ENCODE measurements at places on chromosomes 2 and 18.

- no peak for DNase-seq
These were observed 79.9 kb downstream of the CTAGE1 start for GRCh38 chr18:22337833-22338232.

DNA sequence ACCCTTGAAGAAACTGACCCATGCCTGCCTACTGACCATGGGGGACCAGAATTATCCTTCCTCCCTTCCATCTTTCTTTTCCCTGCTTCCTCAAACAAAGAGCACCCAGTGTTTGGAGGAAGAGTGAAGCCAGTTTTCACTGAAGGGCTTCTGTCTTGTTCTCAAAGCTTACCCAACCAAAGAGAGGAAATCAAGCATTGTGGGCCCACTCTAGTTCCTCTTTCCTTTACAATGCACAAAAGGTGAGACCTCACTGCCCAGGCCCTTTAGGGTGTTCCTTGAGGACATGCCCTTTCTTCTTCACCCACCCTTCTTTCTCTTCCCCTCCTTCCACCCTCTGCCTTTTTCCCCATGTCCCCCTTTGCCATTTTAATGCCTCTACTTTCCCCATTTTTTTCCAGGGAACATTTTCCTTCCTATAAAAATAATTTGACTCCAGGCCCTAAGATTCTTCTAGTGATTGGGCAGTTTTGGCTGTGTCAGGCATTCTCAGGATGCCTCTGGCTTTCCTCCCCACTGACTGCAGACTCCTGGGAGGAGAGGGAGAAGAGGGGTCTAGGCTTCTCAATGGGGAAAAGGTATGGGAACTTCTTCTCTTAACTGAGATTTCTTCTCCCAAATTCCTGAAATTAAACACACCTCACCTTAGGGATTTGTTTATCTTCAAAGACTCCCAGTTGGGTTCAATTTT lies 126.6 kb upstream of the RMDN2 start:
- DNase-seq, result no peak

- DNase-seq, result no peak
These were observed 44.5 kb downstream of the MAPRE2 start for GRCh38 chr18:35085450-35086380.

- DNase-seq, result no peak
These were observed 349.5 kb downstream of the TGIF1 start for GRCh38 chr18:3799515-3799914.

GRCh38 chr2:239299218-239299939 lies 101.4 kb downstream of the HDAC4 start:
- DNase-seq, result no peak

GRCh38 chr18:67266246-67267237 lies 250.0 kb downstream of the DSEL start:
- no peak for DNase-seq

- DNase-seq, result no peak
These were observed 29.2 kb downstream of the KCNG2 start for GRCh38 chr18:79826966-79827365.

GRCh38 chr2:167787562-167787961 lies 459.8 kb downstream of the STK39 start:
- DNase-seq, result no peak

- no peak for DNase-seq
These were observed 157.3 kb downstream of the DYSF start for GRCh38 chr2:71610671-71611070.

DNA sequence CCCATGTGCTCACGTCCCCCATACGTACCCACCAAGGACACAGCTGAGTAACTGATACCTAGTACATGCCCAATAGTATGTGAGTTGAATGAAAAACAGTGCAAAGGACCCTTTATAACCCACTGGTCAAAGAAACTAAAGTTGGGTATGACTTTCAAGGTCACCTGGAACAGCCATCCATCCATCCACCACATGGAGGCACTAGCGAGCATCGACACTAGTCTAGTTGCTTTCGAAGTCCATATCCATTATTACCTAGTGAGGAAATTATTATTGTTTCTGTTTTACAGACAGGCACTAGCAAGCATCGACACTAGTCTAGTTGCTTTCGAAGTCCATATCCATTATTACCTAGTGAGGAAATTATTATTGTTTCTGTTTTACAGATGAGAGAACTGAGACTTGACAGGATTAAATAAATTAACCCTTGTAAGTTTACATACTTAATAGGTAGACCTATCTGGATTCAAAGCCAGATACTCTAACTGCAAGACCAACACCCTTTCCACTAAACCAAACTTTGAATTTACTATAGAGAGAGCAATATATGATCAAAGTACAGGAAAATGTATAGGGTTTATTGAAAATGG lies 233.7 kb downstream of the METTL4 start:
- DNase-seq, result peak; percentile 13

DNA sequence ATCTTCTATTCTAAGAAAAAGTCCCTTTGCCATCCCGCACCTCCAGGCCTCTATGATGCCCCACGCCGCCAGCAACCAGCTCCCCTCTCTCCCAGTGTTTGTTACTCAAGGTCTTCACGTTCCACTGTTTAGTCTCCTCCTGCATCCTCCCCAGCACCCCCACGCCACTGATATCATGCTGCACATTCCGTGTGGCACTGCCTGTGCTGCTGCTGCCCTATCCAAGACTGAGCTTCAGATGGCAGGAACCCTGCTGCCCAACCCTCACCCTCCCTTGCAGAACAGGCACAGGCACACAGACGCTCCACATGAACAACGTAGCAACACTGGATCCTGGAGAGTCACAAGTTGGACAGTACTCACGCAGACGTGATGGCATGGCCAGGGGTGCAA lies 35.3 kb downstream of the MYO5B start:
- no peak for DNase-seq

- no peak for DNase-seq
These were observed 48.0 kb downstream of the TRABD2A start for GRCh38 chr2:84832772-84833461.

DNA sequence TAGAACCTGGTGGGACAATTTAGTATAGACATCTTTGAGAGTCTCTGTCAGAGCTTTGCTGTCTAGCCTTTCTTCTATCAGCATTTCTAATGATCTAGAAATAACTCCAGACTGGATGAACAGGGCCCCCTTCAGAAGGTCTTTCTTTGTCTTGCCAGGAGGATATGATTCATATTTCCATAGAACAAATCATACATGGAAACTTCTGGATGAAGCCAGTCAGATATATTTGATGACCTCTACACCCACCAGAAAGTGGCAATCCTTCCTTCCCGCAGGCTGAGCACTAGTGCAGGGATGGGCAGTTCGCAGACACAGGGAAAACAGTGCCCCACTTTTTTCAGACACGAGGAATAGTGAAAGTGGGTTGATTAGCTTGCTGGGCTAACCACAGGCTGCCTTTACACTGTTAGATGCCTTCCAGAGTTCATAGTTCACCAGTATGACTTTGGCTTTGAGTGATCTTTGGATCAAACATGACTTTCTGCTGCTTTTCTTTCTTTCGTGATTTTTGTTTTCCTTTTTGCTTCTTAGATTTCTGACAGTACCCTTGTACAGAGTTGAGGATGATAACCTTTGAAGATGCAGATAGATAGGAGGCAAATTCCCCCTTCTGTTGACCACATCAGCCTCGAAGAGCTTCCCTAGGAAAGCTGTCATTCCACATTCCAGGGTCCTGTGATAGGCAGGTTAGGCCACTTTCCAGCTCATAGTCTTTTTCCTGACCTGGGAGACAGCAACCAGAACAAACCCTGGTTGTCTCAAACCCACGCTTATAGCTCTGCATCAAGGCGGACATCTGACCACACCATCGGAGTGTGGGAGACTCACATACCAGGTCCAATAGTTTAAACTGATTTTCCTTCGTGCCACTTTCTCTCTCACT lies 237.0 kb downstream of the ZNF407 start:
- no peak for DNase-seq

DNA sequence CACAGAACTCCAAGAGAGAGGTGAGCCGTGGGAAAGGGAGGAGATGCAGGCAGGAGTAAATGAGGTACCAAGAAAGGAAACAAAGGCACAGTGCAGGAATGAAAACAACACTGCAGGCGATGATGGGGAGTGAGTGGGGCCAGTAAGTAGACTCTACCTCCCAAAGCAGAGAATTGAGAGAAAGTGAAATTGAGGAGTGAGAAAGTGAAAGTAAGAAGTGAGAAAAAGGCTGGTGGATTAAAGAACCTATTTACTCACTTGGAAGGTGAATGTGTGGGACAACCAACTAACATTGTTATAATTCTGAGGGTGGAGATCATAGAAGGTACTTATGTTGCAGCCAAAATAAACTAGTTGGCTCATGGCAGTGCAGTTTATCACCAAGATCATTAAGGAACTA lies 193.1 kb upstream of the TMEM200C start:
- no peak for DNase-seq

GRCh38 chr2:176907341-176907740 lies 305.3 kb upstream of the HNRNPA3 start:
- no peak for DNase-seq

DNA sequence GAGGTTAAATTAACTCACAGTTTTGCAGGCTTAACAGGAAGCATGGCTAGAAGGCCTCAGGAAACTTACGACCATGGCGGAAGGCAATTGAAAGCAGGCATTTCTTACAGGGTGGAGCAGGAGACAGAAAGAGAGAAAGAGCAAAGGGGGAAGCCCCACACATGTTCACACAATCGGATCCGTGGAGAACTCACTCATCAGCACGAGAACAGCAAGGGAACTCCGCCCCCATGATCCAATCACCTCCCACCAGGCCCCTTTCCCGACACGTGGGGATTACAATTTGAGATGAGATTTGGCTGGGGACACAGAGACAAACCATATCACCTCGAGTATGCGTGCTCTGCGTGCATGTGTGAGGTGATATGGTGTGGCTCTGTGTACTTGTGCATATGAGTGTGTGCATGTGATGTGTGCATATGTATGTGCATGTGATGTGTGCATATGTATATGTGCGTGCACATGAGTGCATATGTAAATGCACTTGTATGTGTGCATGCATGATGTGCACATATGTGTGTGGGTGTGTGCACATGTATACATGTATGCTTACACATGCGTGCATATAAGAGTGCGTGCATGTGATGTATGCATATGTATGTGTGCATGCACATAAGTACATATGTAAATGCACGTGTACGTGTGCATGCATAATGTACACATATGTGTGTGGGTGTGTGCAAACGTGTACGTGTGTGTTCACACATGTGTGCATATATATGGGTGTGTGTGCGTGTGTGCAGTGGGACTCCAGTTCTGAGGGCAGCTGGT lies 108.7 kb upstream of the HDAC4 start:
- DNase-seq, result no peak

DNA sequence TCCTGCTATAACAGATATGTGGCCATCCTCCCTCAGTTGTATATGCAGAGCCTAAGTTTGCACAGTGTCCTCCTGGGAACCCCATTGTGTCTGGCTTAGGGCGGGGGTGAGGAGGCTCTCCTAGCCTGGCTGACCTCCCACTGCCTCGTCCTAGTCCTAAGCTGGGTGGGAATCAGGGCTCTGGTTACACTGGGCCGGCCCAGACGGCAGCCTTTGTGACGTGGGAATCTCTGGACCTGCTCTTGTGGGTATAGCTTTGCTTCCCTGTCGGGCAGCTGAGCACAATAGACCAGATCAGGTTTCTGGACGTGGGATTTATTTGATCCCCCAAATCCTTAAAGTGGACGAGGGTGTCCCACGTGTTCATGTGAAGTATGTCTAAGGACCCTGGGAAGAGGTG lies 2.9 kb downstream of the ACKR3 start:
- no peak for DNase-seq

DNA sequence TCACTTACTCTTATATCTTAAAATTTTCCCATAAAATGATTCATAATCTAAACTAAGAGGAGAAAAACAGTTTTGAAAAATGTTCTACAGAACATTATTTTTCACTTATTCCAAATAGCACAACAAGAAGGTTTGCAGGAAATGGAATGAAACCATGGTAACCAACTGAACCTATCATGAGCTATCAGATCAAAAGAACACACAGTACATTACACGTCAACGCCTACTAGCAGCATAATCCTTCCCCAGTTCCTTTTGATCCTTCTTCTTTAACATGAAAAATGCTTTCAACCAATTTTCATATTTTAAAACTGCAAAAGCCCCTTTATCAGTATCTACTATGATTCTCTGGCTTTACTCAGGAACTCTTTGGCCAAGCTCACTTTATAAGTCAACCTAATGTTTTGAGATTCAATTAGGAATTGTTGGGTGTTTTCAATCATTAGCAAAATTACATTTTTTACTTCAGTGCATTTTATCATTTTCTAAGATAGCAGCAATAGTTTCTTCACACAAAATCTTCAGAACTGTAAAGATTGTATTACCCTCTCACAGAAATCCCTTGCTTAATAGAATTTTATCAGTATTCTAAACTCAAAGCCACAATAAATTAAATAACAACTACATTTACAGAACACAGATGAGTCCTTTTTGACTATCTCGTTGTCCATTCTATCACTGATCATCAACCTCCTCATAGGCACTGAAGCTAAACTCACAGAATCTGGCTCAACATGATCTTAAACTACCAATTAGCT lies 102.5 kb downstream of the CHN1 start:
- no peak for DNase-seq

DNA sequence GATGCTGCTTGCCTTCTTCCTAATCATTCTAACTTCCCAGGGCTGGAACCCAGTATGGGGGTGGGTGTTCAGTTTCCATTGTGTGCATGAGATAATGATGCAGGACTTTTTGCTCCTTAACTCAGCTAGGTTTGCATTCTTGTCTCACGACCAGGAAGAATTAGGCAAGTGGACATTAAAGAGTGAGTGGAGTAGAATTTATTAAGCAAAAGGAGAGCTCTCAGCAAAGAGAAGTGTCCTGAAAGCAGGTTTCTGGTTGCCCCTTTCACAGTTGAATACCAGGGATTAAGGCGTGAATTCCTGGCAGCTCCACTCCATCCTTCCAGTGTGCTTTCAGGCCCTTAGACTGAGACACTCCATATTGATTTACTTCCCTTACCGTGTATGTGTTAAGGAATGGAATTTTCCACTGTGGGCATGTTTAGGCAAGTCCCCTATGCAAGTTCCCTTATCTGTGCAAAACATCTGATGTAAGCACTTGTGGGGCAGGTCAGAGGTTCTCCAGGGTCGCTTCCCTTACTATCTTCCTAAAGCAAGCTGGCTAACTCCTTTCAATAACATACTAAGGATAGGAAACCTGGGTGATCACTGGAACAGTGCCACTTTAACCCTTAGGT lies 126.5 kb downstream of the GPR39 start:
- no peak for DNase-seq

DNA sequence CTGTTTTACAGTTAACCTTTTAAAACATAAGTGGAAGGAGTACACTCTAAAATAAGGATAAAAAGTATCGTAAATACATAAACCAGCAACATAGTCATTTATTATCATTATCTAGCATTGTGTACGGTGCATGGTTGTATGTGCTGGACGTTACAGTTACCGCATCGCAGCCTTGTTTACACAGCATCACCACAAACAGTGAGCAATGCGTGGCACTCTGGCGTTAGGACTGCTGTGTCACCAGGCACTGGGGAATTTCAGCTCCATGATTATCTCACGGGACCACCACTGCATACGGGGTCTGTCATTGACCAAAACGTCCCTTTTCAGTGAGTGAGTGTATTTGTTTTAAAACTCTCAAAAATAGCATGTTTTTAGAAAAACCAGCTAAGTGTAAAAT lies 103.0 kb upstream of the SNTG2 start:
- no peak for DNase-seq

GRCh38 chr2:2848621-2849333 lies 517.7 kb upstream of the MYT1L start:
- DNase-seq, result no peak

- peak; percentile 18 for DNase-seq
These were observed 102.9 kb downstream of the BCL2 start for GRCh38 chr18:63216516-63217311.
